ENCODE measurements at places on chromosomes 6 and 20.
A peak's percentile ranks its signal among the peaks of the same experiment; 100 is the strongest.

GRCh38 chr20:48180618-48181017 is 395.3 kb upstream of the SULF2 start:
- DNase-seq: no peak

DNA sequence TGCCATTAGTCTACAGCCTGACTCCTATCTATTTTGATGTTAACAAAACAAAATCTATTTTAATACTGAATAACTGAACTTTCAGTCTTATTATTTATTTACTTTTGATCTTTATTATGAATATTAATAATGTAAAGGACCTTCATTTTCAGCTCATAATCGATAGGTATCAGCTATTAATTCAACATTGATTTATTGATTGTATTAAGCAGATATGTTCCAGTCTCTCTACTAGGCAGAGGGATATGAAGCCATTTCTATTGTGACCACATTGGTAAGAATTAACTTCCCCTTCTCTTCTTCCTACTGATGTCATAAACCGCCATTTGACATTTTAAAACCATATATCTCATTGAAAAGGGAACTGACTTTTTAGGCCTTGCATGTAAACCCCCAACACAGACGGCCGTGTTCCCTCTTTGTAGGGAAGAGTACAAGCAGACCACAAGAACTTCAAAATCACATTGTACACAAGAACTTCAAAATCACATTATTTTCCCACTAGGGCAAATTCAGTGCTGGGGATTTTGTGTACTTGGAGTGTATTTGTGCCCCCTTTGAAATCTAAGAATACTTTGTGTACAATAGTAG is 69.5 kb upstream of the FABP7 start:
- no peak for DNase-seq

DNA sequence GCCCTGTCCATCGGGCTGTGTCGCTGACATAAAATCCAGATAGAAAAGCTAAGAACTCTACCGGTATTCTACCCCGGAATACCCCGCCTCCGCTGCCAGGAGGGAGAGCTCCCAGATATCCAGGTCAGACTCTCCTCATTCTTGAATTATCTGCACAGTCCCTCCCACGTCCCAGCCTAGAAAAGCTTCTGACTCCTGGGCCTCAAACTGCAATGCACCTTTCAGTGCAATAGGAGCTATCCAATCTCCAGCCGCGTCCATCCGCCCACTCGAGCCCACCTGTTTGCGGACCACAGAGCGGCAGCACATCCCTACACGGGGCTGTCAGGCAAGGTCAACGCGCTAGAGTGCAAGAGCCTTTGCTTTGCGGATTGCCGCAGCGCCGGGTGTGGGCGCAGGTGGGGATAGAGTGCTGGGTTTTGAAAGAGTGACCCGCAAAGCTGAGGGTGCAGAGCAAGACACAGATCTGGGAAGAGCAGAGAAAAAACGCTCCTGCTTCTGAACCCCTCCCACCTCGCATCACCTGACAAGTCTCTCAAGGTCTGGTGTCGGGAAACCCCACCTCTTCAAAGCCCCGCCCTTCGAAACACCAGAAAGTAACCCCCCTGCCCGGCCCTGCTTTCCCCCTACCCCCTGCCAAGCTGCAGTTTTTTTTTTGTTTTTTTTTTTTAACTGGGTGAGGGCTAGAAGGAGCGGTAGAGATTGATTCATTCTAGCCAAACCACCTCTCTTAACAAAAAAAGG is 1.3 kb downstream of the TAPBP start:
- peak; percentile 61 for DNase-seq

DNA sequence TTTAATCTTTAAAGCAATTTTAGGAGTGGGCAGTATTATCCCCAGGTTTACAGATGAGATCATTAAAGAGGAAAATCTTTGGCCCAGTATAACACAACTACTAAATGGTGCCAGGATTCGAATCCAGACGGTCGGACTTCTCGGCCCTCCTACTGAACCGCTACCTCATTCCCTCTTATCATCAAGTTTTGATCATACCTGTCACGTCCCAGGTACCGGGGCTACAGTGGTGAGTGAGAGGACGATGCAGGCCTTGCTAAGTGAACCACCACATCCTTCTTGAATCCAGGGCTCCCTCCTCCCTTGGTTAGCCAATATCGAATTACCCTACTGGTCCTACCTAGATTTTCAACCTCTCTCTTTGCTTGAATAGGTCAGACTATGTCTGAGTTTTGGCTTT is 78.1 kb upstream of the PBOV1 start:
- DNase-seq: no peak

GRCh38 chr20:49633643-49634042 is 65.7 kb upstream of the PTGIS start:
- DNase-seq: no peak
